ENCODE measurements at places on chromosomes 11 and 22.

- DNase-seq = peak; percentile 97
These were observed 4.3 kb upstream of the BAIAP2L2 start for GRCh38 chr22:38114484-38115398.

GRCh38 chr11:75306529-75306928 is 44.9 kb downstream of the ARRB1 start:
- DNase-seq = no peak

GRCh38 chr11:37533087-37533486 is 935.1 kb upstream of the RAG2 start:
- no peak for DNase-seq

DNA sequence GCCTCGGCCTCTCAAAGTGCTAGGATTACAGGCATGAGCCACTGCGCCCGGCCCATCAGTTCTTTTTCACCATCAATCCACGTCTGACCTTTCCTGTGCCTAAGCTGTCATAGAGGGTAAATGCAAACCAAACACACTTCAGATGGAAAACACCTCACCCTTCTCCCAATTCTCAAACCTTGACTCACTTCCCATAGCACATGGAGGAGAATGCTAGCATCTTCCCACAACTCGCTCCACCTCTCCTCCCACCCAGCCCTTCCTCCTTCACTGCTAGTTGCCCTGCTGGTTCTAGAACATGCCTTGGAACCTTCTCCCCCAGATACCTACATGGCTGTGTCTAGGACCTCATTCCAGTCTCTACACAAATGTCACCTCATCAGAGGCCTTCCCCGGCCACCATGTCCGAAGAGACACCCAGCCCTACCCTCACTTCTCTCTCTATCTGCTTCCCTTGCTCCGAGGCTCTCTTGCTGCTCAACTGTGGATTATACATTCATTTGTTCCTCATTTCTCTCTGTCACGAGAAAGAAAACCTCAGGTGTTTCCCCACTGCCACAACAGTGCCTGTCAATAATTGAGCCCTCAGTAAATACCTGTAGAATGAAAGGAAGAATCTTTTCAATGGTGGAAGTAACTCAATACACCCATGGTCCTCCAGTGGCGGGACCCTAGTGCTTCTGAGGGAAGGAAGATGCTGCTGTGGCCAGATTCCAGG is 21.3 kb upstream of the NCF4 start:
- DNase-seq = no peak

GRCh38 chr11:11620921-11621572 is 758 bp downstream of the GALNT18 start:
- DNase-seq = peak; percentile 35

- DNase-seq = no peak
These were observed 73.4 kb upstream of the TTC12 start for GRCh38 chr11:113240790-113241635.

DNA sequence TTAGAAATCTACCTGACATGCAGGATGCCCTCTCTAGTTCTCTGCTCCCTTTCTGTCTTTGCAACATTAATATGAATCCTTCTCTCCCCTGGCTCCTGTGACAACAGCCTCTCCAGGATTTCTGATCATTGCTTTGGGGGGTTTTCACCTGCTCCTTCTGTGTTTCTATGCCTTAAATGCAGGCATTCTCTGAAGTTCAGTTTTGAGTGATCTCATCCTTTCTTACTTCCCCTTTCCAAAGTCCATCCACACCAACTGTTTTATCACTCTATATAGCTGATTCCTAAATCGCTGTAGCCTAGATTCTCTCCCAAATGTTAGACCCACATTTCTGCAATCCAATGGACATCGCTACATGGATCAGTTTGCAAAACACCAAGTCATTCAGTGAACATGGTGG is 330.7 kb upstream of the NCAM1 start:
- no peak for DNase-seq

GRCh38 chr11:34263441-34264091 is 94.2 kb downstream of the ABTB2 start:
- peak; percentile 48 for DNase-seq

- DNase-seq = no peak
These were observed 354.8 kb upstream of the LUZP2 start for GRCh38 chr11:24142062-24142461.

GRCh38 chr11:33801821-33802193 is 27.5 kb upstream of the FBXO3 start:
- DNase-seq = no peak

GRCh38 chr22:25237503-25237902 is 18.1 kb downstream of the CRYBB2 start:
- DNase-seq = no peak

DNA sequence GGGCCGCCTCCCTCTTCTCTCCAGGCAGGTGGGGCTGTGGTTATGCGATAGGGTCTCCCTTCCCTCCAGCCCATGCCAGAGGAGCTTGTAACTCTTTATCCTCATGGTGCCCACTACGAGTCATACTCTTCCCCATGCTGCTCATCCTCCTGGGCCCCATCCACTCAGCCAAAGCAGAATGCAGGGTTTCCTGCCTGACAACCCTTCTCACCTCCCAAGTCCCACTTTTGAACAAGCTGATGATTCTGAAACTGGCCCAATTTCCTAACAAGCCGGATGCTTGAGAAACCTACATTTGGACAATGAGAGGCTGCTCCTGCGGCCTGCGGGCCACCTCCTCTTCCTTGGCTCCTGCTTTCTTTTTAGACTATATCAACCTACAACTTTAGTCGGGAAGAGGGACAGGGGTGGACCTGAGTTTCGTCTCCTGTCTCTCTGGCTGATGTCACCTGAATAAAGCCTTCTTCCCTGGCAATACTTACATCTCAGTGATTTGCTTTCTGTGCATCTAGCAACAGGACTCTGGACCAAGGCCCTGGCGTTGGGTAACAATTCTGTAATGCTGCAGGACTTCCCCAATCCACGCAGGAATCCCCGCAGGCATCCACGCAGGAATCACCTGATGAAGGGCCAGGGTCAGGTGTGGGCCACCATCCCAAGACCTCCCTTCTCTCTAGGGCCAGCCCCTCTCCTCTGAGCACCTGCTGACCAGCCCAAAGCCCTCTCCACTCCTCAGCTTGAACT is 1.5 kb upstream of the NDUFS8 start:
- DNase-seq = no peak

GRCh38 chr11:103961010-103961409 is 75.4 kb upstream of the DDI1 start:
- DNase-seq = peak; percentile 14

- DNase-seq = peak; percentile 34
These were observed 1062.8 kb downstream of the DLG2 start for GRCh38 chr11:84564180-84564866.

GRCh38 chr11:129215506-129216245 is 23.6 kb upstream of the ARHGAP32 start:
- no peak for DNase-seq

GRCh38 chr11:116579031-116579653 is 193.6 kb downstream of the BUD13 start:
- DNase-seq = no peak

DNA sequence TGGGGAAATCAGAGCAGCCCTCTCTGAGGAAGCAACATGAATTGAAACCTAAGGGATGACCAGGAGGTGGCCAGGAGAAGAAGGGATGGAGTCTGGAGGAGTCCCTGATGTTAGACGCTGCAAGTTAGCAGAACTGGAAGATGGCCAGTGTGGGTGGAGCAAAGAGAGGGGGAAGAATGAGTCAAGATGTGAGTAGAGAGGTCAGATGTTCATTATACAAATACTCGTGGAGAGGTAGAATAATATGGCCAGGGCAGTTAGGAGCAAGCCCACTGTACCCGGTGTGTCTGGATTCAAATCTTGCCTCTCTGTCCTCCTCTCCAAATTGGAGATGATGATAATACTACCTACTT is 242.0 kb downstream of the TENM4 start:
- peak; percentile 57 for DNase-seq

GRCh38 chr11:125154378-125155099 is 10.0 kb upstream of the PKNOX2 start:
- DNase-seq = no peak

GRCh38 chr11:118618115-118618990 is 10.9 kb downstream of the PHLDB1 start:
- peak; percentile 75 for DNase-seq

- DNase-seq = no peak
These were observed 129.1 kb downstream of the SLC17A6 start for GRCh38 chr11:22467248-22467647.

GRCh38 chr22:36687516-36687915 is 16.0 kb downstream of the CACNG2 start:
- no peak for DNase-seq

DNA sequence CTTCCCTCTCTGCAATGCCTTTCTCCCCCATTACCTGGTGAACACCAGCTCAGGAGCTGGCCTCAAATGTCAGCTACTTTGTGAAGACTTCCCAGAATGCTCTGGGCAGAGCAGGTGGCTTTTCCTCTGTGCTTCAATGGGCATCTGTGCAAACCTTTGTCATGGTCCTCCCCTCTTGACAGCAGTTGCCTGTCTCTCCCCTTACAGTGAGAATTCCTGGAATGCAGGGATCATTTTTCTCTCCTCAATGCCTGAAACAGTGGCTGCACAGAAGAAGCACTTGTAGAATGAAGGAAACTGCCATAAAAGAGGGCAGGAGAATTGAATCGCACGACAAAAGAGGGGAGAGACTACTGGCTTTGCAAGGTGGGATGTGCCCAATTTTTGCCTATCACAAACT is 92.8 kb upstream of the NARS2 start:
- no peak for DNase-seq

- no peak for DNase-seq
These were observed 24.2 kb upstream of the TMEM123 start for GRCh38 chr11:102476812-102477211.

DNA sequence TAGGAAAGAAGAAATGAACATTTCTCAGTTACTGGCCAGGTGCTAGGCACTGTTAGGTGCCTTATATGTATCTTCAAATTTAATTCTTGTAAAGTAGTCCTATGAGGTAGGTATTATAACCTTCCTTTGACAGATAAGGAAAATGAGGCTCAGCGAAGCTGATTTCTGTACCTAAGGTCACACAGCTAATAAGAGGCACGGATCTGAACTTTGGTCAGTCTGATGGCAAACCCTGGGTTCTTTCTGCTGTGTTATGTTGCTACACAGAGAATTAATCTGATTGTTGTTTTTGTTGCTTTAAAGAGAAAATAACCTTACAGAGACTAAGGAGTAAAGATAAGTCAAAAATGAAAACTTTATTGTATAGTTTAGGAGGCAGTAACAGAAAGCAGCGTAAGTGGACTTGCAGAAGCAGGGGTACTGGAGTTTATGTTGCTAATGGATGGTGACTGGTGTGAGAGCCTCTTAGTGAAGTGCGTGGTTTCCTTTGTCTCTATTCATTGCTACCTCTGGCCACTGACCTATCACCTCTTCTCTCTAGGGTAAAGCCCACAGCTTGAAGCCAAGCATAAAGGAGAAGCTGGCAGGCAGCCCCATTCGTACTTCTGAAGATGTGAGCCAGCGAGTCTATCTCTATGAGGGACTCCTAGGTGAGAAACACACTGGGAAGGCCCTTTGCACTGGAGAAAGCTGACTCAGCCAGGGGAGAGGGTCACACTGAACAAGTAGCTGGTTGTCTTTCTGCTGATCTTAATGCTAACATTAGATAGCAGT is 38.3 kb downstream of the MADD start:
- DNase-seq = no peak

- no peak for DNase-seq
These were observed 2.7 kb upstream of the PLAAT3 start for GRCh38 chr11:63616953-63617352.

GRCh38 chr11:208181-208916 is 841 bp downstream of the RIC8A start:
- DNase-seq = peak; percentile 91
